ENCODE measurements at places on chromosomes 2 and 18.

DNA sequence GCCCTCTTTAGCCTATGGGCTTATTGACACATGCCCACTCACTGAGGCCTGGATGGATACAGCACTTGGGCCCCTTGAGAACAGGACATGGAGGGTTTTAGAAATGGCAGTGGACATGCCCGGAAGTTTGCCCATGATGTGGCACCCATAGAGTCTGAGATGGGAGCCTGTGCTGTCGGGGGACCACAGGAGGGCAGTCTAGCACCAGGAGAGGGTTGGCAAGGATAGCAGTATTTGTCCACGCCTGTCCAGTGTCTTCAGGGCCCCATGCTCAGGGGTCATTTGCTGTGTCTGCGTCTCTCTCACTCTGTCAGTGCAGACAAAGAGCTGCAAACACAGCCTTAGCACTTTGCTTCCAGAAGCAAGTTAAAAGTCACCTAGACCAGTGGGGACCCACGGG lies 48.7 kb downstream of the IL1RL2 start:
- no peak for DNase-seq

DNA sequence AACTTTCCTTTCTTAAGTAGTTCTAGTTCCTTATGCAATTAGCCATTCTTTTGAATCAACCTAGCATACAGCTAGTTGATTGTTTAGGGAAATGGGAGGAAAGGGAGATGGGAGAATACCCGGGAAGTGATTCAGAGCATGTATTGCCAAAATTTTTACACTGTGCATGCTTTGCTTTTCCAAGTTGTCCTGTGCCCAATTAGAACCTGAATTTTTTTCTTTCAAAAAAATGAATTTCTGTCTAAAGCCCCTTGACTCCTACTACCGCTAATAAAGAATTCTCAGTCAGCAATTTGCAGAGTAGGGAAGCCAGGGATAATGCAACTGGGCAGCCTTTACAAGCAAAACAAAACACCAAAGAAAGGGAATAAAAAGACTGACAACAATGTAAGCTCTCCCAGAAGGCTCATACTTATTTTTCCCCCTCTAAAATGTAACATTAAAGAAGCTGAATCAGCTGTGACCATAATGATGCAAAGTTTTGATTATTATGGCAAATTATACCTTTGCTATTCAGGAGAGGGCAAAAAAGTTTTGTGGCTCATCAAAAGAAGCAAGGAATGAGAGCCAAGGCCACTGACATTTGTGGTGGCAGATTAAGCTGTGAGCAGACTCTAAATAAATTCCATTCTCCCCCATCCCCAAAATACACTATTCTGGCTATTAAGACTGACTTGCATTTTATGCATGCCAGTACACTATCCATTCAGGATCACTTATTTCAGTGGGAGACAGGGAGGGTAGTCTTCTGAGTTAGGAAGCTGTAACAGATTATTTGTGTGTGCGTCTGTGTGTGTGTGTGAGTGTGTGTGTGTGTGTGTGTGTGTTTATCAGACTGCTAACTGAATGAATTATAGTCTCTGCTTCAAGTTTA lies 174.3 kb downstream of the ERBB4 start:
- DNase-seq = no peak

GRCh38 chr18:74590671-74591070 lies 7.0 kb upstream of the ZNF407 start:
- no peak for DNase-seq

DNA sequence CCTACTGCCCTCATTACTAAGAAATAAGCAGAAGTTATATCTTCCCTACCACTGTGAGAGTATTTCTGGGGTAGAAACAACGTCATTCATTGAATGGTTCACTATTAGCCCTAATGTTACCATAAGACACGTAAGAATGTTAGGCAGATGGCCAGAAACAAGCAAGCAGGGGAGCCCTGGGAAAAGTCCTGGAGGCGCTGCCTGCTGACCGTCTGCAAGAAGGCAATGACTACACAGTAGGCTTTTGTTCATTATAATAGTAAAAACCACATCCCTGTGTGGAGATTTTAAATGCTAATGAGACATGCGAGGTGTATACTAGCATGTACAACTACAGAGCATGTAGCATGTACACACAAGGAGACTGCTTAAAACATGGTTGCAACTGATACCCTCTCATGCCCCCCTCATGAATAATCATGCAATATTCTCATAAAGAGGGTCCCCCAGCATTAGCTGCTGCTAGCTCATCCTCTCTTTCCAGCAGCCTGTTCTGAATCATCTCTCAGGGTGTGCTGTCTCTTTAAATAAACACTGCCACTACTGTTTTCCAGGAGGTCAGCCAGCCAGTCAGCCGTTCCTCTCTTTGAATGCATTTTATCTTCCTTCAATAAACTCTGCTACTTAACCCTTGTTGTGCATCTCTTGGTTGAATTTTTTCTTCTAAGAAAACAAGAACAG lies 23.6 kb downstream of the SUCLG1 start:
- DNase-seq = no peak

DNA sequence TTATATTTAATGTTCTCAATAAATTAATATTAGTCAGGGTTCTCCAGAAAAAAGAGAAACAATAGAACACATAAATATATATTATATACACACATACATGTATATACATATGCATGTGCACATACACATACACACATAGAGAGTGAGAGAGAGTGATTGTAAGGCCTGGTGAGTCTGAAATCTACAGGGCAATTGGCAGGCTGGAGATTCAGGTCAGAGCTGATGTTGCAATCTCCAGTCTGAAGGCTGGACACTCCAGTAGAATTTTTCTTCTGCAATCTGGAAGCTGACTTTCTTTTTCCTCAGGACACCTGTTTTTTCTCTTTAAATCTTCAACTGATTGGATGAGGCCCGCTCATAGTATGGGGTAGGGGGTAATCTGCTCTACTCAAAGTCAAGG lies 3.2 kb downstream of the TMEM182 start:
- no peak for DNase-seq

GRCh38 chr2:240297256-240298116 lies 138.0 kb upstream of the GPC1 start:
- no peak for DNase-seq

DNA sequence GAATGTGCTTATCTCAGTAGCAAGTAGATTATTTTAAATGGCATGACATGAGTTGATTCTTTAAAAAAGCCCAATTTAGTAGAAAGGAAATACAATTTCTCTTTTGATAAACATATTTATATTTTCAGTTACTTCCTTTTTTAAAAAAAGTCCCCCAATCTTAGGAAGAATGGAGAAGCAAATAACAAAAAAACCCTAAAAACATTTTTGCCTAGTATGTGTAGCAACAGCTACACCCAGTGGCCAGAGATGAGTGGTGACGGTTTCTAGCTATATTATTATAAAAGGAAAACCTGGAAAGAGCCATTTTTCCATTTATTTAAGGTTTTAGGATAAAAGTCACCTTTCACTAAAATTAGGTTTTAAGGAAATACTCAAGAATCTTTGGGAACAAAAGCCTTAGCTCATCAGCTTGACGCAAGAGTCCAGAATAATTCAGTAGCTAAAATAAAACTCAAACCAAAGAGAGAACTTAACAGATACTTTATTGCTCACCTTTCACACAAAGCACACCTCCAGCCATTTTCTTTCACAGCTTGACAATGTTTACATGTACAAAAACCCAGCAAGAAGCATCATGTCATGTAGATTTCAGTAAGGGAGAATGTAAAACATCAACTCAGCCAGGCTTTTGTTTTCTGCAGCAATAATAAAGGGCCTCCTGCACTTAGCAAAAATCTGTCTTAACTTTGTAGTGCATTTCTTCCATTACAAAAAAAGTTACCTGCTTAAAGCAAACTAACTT lies 15.7 kb downstream of the FAM98A start:
- DNase-seq = no peak

- DNase-seq = peak; percentile 41
These were observed 37.6 kb downstream of the SMAD7 start for GRCh38 chr18:48913201-48913600.

DNA sequence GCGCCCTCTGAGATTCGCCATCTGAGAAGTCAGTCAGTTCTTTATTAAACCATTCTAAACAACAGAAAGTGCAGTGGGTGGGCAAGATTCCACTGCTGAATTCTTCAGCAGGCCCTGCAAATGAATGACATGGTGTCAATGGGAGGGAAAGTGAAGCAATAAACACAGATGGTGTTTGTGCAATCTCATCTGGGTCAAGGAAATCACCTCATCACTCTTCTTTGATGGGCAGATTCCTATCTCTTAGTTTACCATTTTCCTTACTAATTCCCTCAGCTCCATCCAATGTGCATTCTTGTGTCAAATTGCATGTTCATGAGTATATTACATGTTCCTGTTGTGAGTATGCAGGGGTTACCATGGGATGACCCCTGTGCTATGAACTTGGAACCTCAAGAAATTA lies 100.7 kb upstream of the CYP1B1 start:
- no peak for DNase-seq

GRCh38 chr2:223725494-223725893 lies 111.9 kb downstream of the AP1S3 start:
- DNase-seq = no peak

GRCh38 chr2:215602997-215603396 lies 167.1 kb upstream of the FN1 start:
- DNase-seq = no peak
